ENCODE measurements at places on chromosomes 6 and 20.
A peak's percentile ranks its signal among the peaks of the same experiment; 100 is the strongest.

DNA sequence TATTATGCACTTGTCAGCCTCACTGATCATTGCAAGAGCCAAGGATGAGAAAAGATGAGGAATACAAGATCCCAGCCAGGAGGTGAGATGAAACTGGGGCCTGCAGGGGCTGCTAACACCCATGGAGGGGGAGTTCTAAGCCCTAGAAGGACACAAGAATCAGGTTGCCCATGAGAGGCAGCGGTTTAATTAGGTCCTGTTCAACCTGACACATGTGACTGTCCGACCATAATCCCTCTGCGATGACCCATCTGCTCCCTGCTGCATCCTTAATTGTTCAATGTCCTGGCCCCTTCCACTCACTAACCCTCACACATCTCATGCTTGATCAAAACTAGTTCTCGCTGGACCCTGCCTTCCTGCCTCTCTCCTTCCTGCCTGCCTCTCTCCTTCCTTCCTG is 52.2 kb upstream of the NNAT start:
- DNase-seq, result no peak

GRCh38 chr6:33197431-33198048 is 2.9 kb downstream of the RXRB start:
- no peak for DNase-seq

- DNase-seq, result no peak
Measured at GRCh38 chr20:23614163-23614562, 8.4 kb upstream of the CST9 start.

- no peak for DNase-seq
Measured at GRCh38 chr20:40675599-40676221, 13.3 kb downstream of the MAFB start.

- DNase-seq, result no peak
Measured at GRCh38 chr6:117025310-117025709, 148.3 kb downstream of the RFX6 start.

DNA sequence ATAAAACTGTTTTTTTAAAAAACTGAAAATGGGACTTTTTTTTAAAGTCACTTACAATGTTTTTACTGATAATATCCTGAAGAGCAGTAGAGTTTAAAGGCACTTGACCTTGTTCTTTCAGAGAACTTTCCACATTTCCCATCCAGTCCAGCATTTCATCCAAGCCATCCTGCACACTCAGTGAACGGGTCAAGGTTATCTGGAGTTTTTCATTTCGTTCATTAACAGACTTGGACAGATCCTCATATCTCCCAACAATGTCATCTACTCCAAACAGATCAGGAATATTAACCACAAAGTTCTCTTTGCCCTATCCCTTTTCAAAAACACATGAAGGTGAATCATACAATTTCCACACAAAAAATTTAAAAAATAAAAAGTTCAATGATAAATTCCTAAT is 69.1 kb downstream of the DST start:
- no peak for DNase-seq

DNA sequence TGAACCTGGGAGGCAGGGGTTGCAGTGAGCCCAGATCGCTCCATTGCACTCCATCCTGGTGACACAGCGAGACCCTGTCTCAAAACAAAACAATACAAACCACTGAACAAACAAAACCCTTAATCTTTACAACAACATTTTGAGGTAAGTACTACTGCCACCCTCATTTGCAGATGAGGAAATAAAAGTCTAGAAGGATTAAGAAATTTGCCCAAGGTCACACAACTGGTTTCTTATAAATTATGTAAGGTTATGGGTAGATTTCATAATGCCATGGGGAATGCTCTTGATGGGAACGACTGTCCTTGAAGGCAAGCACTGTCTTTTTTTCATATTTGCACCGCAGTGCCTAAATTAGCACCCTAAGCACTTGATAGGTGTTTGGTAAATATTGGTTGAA is 13.8 kb upstream of the B4GALT5 start:
- no peak for DNase-seq

DNA sequence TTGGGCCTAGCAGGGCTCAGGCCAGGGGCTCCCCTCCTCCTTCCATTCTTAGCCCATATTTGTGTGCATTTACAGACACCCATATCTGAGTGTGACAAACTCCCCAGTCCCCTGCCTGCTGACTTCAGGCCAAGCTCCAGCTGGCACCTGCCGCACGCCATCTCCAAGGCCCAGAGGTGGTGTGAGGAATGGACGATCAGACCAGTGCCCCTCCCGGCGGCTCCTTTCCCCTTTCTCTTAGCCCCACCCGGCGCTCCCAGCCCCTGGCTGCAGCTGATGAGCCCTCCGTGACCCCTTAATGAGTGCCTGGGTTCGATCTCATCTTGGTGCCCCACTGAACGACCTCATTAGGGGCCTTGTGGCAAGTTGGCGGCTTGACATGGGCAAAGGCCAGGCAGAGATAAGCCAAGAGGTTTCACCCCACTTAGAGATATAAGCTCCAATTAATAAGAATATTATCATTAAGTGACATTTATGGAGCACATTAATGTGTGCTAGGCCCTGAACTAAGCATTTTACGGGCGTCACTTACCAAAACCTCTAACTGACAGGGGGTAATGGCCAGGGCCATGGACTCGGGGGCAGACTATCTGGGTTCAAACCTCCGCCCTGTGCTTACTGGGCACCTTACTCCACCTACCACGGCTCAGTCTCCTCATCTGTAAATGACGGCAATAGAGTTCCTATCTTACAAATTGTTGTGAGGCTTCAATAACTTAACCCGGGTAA is 17.5 kb downstream of the ADA start:
- no peak for DNase-seq

DNA sequence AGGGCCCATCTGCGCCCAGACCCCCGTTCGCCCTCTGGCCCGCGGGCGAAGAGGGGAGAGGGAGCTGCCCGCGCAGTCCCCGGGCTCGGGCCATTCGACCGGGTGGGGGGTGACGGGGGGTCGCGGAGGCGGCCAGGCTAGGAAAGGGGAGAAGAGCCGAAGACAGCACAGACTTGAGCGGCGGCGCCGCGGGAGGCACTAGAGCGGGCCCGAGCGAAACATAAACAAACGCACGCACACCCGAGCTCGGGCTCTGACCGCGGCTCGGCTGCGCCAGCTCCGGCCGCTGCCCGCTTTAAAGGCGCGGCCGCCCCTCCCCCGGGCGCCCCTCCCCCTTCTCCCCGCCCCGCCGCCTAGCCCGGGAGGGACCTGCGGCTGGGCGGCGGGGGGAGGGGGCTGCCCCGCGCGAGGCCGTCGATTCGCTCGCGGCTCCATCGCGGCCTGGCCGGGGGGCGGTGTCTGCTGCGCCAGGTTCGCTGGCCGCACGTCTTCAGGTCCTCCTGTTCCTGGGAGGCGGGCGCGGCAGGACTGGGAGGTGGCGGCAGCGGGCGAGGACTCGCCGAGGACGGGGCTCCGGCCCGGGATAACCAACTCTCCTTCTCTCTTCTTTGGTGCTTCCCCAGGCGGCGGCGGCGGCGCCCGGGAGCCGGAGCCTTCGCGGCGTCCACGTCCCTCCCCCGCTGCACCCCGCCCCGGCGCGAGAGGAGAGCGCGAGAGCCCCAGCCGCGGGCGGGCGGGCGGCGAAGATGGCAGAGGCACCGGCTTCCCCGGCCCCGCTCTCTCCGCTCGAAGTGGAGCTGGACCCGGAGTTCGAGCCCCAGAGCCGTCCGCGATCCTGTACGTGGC is at the start of gene FOXO3:
FOXO3 (plus strand) TSS at position 455 of the 846 bp plus-strand sequence; CDS start at position 747, 292 bp downstream.
- peak; percentile 63 for DNase-seq

DNA sequence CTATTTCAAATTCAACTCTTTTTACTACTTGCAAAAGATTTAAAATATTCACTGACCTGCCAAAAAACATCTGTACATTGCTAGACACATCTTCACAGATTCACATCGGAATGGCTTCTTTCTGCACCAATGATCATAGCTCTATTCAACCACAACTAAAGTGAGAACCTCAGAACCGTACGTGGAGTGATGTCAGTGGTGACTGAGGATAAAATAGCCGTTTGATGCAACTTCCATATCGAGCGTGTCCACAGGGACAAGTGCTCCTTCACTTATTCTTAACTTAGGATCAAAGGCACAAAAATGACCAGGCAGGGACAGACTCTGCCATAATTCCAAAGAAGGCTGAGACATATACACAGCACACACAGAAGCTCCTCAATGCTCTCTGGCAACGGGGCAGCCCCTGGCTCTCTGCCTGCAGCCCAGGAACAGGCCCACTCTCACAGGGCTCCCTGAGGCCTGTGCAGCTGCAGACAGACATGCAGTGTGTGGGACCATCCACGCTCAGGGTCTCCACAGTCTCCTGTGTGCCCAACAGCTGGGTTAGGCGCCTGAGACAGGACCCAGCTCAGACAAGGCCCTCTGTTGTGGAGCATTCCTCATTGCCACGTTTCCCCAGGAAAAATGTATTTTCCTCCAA is 22.8 kb downstream of the FYN start:
- DNase-seq, result no peak

- DNase-seq, result no peak
Measured at GRCh38 chr6:74871757-74872156, 334.1 kb downstream of the COL12A1 start.

- DNase-seq, result no peak
Measured at GRCh38 chr6:31158863-31159855, 770 bp downstream of the TCF19 start.

DNA sequence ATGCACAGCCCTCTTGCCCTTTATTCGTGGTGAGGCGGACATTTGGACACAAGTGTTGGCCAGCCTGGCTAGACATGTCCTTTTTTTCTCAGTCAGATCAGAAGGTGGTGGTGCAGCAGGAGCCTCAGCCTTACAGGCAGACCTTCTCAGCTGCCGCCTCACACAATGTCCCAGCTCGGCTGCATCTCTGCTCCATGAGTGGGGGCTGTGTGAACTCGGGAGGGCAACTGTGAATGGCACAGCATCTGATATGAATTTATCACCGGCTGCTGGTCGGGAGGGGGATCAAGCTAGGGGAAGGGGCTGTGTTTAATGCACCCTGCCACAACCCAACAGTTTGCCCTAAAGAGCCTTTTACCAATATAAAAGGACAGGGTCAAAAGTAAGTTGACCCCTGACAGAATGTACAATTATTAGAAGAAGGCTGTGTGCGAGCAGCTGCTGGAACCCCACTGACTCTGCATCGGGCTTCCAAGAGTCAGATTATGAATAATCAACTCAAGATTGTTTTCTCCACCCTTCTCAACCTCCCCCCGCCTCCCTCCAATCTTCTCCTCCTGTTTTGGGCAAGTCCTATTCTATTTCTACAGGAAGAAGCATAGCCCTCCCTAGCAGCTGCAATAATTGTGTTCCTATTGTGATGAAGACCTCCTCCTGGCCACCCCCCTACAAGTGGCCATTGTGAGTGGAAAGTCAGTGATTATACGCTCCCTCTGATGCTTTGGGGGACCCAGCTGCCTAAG is 245.2 kb downstream of the PKHD1 start:
- DNase-seq, result no peak

- DNase-seq, result no peak
Measured at GRCh38 chr6:87514831-87515230, 42.1 kb downstream of the SLC35A1 start.

GRCh38 chr6:168307695-168308021 is 11.9 kb downstream of the DACT2 start:
- DNase-seq, result no peak

DNA sequence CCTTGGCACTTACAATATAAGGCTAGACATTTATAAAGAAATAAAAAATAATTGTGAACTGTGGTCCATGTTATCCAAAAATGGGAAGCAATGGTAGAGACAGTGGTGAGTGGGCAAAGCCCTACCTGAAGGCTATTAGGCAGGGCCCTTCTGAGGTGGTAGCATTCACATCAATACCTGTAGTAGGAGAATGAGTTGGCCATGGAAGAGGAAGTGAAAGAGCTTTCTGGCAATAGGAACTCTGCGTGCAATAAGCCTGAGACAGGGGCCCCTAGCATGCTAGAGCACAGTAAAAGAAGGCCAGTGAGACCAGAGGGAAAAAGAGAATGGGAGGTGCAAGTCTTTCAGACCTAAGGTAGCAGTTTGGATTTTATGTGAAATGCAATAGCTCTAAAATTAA is 754.5 kb downstream of the PTPRT start:
- peak; percentile 7 for DNase-seq

GRCh38 chr20:13581451-13581850 is 57.3 kb downstream of the TASP1 start:
- no peak for DNase-seq

- no peak for DNase-seq
Measured at GRCh38 chr6:21115111-21115510, 478.4 kb upstream of the SOX4 start.

- DNase-seq, result no peak
Measured at GRCh38 chr6:145904868-145905267, 59.3 kb downstream of the SHPRH start.

DNA sequence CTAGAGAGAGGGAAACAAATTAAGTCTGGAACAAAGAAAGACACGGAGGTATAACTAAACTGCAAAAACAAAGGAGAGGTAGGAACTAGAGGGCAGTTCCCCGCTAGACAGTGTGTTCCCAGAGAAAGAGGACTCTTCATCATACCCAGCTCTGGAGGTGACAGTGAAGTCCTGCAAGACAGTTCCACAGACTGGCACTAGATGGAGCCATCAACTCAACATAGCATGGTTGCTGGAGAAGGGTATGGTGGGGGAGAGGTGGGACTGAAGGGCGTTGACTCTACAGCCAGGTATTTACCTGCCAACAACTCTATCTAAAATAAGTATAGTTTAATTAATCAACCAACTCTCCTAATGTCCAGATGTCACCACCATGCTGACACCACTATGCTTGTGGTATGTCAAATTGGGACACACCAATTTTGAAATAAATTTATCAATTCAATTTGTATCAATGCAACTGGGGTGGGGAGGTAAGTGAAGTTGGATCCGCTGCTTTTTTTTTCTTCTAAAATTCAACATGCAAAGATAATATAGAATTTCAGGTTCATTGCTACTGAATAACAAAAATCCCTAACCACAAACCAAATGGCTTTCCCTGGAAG is 9.7 kb downstream of the BACH2 start:
- no peak for DNase-seq

GRCh38 chr20:38737887-38738286 is 10.4 kb upstream of the ACTR5 start:
- no peak for DNase-seq

- DNase-seq, result no peak
Measured at GRCh38 chr6:46104209-46104608, 25.6 kb upstream of the ENPP4 start.

DNA sequence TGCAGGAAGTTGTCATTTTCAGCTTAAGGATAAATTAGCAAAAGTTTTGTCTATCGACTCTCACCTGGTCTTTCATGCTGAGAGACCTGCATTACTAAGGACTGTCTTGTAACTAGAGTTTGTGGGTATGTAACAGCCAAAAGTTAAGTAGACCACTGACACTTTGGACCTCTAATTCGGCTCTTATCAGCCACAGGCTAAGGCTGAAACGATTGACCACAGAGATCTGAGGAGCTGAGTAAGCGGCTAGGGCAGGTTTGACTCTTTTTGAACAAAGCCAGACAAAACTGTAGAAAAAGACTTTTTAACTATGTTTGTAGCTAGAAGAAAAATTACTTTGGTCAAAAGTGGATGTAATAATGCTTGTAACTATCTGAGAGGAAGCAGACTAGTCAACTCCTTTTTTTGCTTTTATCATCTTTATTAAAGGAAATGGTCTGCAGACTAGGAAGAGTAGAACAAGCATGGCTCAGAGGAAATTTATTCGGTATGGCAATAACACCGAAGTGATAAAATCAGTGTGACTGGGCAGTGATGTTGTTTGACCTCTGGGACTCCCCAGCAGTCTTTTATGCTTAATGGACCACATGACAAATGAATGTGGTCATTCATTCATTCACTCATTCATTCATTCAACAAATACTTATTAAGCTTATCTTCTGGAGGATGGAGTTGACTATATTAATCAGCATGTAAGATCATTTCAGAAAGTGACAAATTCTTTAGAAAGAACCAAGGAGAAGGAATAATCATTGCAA is 725.0 kb upstream of the HS3ST5 start:
- DNase-seq, result no peak
